ENCODE measurements at places on chromosomes 11 and 22.

- DNase-seq = no peak
These were observed 124.9 kb downstream of the FCHSD2 start for GRCh38 chr11:73017024-73017751.

- DNase-seq = no peak
These were observed 2.7 kb downstream of the ST3GAL4 start for GRCh38 chr11:126357969-126358762.

DNA sequence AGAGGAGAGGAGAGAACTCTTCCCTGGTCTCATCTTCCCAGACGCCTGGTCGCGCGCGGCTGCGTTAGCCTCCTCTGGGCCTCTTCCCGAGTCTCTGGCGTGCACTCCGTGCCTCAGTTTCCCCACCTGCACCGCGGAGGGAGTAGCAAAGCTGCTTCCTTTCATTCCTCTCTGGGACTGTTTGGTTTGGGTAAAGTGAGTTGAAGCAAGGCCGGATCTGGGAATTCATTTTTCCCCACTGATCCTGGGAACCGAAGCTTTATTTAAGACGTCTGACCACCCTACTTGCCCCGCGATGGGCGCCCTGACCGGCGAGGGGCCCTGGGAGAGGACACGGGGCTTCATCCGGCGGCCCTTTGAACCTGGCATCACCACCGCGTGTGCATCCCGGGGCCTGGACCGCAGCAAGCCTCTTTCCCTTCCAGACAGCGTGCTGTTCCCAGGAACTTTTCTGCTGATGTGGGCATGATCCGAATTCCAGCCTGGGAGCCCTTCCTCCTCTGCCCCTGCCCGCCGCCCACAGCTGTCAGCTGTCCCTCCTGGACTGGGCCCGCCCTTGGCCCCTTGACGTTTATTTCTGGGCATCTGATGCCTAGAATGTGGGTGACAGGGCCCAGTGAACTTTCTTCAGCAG, 758 bp downstream of the LDLRAD3 start:
- DNase-seq = no peak

GRCh38 chr11:80495116-80495515, 1054.3 kb upstream of the TENM4 start:
- DNase-seq = no peak

DNA sequence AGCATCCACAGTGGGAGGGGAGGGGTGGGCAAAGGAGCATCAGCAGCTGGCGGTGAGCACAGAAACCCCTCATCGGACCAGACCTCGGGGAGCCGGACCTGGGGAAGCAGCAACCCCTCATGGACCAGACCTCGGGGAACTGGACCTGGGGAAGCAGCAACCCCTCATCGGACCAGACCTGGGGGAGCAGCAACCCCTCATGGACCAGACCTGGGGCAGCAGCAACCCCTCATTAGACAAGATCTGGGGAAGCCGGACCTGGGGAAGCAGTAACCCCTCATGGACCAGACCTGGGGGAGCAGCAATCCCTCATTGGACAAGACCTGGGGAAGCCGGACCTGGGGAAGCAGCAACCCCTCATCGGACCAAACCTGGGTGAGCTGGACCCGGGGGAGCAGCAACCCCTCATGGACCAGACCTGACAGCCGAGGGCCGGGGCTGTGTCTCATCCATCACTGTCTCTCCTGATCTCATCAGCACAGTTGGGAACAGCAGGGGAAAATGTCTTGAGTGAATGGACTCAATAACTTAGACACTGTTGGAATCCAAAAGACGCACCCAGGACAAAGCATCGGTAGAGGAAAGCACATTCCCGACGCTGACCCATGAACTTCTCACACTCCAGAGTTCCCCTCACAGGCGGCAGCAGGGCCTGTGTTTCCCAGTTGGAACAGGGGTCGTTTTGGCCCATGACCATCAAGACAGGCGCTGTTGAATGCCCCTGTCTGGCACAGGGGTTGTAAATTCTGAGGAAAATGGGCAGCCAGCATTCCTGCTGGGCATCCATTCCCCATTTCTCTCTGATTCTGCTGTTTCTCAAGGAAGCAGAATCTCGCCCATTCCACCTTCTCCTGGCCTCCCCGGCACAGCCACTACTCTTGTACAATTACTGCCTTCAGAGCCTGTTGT, 1494.6 kb downstream of the TBC1D22A start:
- no peak for DNase-seq

DNA sequence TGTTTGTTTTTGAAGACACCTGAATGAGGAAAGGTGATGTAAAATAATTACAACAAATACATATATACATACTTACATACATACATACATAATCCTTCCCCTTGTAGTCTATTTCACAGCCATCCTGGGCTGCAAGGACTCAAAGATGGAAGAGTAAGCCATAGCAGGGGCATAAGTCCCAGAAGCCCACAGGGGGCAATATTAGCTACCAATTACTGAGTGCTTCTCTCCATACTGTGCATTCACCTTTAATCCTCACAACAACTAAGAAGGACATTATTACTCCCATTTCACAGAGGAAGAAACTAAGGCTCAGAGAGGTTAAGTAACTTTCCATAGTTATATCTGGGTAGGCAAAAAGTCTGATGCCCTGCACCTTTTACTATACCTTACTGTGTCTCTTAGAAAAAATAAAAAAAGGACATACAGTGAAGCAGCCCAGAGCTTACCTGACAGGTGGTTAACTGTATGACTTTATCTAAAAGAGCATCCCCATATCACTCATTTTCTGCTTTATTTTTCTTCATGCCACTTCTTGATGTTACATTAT, 2.7 kb downstream of the SERGEF start:
- DNase-seq = no peak

DNA sequence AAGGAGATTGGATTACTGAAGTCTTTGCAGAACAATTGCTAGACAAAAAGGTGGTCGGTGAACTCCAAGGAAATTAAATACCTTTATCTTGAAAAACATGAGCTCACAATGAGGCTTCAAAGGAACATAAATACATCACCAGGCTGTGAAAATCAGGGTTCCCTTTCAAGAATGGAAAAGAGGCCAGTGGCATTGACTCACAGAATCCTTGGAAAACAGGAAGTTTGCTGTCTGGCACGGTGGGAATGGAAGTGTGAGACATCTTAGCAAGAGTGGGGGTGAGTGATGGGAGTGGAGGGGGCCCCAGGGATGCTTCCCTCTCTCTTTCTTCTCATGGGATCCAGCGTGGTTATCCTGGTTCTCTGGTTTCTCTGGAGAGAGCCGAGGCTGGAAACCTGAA, 48.9 kb upstream of the TBCEL start:
- DNase-seq = no peak

GRCh38 chr11:133776671-133777367, 68.5 kb downstream of the SPATA19 start:
- no peak for DNase-seq

- DNase-seq = no peak
These were observed 12.8 kb upstream of the LMO1 start for GRCh38 chr11:8276528-8276927.

DNA sequence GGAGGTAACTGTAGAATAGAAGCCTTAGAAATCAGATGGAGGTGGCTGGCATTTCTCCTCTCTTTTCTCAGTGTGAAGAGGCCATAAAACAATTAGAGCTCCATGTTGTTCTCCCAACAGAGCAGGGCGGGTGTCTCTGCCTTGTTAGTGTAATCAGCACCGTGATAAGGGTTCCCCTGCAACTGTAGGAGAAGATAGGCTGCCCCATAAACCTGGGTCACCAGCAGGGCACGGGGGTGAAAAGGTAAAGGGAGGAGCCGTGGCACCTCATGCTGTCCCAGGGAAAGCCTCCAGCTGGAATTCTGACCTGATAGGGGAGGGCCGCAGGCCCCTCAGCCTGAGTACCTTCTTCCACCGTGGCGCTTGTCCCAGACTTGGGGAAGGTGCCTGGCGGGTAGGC, 68.7 kb downstream of the ISX start:
- no peak for DNase-seq

DNA sequence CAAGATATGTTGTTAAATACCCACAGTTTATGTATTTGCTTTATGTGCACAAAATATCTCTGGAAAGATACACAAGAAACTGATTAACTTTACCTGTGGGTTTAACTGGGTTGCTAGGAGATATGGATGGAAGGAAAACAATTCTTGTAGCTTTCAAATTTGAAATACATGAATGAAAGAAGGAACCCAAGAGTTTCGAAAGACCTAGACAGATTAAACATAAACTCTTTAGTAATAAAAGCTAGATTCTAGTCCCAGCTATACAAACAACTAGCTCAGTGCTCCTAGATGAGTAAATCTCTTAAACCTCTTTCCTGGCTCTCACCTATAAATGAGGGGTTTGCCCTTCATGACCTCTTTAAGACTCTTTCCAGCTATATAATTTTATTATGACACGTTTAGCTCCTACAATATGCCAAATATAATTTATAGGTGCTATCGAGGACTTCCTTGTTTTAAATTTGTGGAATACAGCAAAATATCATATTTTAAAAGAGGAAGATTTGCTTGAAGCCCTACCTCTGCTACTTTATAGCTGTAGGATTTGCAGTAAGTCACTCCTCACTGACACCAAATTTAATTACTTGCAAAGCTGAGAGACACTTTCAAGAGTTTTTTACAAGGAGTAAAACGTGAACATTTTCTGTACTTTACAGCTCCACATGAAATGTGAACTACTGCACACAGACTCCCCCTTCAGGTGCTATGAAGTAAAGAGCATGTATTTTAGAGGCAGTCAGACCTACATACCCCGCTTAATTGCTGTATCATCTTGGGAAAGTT, 50.7 kb downstream of the RRAS2 start:
- no peak for DNase-seq

DNA sequence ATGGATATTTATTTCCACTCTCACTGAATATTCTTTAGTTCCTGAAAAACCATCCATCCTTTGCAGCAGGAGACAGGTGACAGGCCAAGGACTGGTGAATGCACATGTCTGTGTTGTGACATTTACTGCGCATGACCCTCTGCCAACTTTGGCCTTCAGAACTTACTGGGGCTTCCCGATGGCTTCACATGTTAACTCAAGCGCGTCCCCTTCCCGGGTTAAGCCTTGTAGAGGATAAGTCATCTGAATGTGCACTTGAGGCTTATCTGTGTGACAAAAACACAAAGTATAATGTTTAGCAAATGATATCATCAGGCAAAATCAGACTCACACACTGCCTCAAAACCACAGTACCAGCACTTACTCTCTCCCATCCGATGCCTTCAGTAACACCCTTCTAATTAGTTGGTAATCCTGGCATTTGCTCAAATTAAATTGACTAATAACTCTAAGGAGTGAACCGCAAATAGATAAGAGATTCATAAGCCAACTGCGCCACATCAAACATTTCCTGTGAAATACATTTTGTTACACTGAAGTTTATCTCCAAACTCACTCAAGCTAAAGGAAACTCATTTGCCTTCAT, 286.4 kb downstream of the CADM1 start:
- DNase-seq = no peak

DNA sequence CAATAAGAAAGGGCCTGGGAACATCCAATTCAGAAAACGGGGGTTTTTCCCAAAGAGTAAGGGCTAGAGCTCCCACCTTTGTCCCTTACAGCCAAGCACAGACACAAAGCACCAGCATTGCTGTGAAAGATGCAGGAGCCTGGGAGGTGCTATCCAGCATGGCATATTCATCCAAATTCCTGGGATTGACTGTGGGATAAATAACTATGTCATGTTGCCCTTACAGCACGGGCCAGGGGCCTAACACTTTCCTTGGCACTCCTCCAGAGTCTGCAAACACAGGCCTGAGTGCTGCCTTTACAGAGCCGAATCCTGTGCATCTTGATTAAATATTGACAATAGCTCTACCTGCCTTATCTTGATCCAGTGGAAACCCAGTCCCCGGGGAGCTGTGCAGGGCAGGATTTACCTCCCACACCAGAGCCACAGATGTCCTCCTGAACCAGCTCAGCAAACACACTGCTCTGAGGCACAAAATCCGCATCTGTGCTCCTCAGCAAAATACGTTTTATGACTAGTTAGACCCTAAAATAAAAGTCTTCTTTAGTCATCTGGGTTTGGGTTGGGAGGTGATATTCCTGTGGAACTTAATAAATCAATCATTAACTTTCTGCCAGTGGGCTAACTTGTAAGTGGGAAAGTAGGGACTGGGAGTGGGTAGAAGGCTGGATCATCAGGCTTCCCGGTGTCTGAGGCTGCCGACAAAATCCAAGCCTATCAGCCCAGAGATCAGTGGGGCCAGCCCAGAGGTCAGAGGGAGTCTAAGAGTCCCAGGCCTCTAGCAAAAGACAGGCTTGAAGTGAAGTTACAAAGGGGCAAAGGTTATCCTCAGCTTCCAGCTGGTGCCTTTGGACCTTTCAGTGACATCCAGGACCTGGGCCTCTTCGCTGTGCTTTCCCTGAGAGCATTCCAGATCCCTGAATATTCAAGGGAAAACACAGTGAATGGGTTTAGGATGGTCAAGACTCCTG, 36.5 kb downstream of the POU2AF3 start:
- no peak for DNase-seq

GRCh38 chr11:131763193-131763890, 392.9 kb downstream of the NTM start:
- DNase-seq = no peak

DNA sequence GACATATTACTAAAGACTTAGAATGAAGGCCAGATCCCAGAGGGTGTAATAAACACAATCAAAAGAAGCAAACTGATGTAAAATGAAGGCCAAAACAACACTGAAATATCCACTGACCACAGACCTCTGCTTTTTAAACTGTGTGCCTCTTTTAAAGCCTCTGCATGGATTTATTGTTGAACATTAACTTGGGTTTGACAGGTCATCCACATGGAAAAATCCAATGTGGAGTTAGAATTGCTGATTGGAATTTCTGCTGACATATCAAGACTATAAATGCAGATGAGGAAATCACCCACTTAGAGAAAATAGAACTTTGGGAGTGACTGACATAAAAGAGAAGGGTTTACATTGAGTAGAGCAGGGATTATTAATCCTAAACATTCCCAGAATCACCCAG, 853.9 kb upstream of the RAG2 start:
- no peak for DNase-seq

GRCh38 chr22:27198518-27199035, 541.2 kb downstream of the MIAT start:
- no peak for DNase-seq

GRCh38 chr11:45178890-45179671, 32.6 kb downstream of the PRDM11 start:
- no peak for DNase-seq

GRCh38 chr11:92500453-92500852, 275.8 kb downstream of the FAT3 start:
- DNase-seq = no peak

DNA sequence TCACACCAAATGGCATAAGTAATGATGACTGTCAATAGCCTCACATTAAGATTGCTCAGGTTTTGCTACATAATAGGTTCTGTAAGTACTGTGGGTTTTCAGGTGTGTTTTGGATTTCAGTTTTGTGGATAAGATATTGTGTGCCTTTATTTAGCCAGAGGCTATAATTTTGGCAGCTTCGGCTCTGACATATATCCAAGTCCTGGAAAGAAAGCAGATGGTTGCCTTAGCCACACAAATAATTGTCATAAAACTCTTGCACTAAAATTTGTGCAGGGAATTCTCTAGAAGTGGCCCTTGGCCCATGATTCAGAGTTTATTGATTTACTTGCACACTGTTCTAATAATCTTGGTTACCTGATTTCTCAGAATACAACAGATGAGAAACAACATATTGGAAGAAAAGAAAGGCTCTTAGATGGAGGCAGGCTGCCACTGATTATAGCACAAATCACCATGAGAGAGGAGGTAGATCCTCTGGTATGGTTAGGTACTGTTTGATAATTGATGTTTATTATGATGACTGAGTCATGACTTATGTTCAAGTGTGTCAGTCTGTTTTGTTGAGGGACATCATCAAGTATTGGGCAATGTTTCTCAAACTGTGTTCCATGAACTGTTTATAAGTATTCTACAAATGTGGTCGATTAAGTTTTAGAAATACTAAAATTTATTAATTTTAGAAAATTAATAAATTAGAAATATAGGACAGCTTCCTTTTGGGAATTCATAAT, 9.6 kb downstream of the REXO2 start:
- no peak for DNase-seq

- no peak for DNase-seq
These were observed 133.2 kb downstream of the SLC17A6 start for GRCh38 chr11:22471385-22471784.

Measured in activated CD8-positive, alpha-beta memory T cell treated with anti-CD3 and anti-CD28 coated beads for 48 hours (primary cell).